IMR-90 (cell line): ENCODE measurements at places on chromosomes 2 and 18. TPM values are rescaled to one million over a fixed set of nuclear protein-coding genes. Genes with fewer than 3 reads are reported as not detected.

- DNase-seq: no peak
Observed at GRCh38 chr2:108485253-108485652, 36.2 kb downstream of the GCC2 start.

DNA sequence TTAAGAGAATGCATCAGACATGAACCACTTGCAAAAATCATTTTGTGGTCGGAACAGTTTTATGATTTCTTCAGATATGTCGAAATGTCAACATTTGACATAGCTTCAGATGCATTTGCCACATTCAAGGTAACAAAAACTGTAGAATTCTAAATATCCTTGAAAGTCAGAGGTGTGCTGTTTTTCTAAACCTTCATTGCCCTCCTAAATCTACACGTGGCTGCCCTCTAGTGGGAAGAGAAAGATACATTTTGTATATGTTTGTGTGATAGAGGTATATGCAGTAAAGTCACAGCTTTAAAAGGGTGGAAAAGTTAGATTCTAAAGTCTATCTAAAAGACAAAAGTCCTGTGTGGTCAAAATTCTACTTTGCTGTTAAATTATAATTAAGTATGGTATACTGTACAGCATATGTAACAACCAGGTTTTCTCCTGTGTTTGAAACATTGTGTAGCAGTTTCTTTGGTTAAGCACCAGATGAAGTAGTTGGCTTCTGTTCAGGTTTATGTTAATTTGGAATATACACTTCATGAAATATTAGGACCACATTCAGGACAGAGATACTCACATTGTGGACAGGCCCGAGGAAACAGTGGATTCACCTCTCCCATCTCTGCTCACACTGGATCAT lies 65.9 kb upstream of the ITM2C start:
- DNase-seq: peak; percentile 62

DNA sequence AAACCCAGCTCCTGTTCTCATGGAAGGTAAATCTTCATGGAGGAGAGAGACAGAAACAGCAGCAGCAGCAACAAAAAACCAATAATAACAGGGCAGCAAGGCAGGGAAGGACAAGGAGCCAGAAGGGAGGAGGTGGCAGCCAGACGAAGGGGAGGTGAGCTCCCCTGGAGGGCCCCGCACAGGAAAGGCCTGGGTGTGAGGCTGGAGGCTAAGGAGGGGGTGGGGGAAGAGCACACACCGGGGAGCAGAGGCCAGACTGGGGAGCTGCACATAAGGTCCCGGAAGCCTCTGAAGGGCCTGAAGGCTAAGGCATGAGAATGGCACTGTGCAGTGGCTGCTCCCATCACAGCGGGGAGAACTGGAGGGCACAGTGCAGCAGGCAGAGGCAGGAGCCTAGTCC lies 94.8 kb upstream of the SMAD7 start:
- no peak for DNase-seq

REG3G gene
- not detected in 2 replicates for total RNA-seq
